ENCODE measurements at places on chromosomes 7 and 10.
A peak's percentile ranks its signal among the peaks of the same experiment; 100 is the strongest.

GRCh38 chr10:33804584-33804983 lies 470.1 kb upstream of the NRP1 start:
- DNase-seq = no peak

- DNase-seq = no peak
These were observed 449.6 kb downstream of the KCNMA1 start for GRCh38 chr10:77188000-77188395.

- no peak for DNase-seq
These were observed 160.6 kb upstream of the SHH start for GRCh38 chr7:155972651-155973390.

- DNase-seq = no peak
These were observed 56.0 kb downstream of the THSD7A start for GRCh38 chr7:11776039-11776438.

DNA sequence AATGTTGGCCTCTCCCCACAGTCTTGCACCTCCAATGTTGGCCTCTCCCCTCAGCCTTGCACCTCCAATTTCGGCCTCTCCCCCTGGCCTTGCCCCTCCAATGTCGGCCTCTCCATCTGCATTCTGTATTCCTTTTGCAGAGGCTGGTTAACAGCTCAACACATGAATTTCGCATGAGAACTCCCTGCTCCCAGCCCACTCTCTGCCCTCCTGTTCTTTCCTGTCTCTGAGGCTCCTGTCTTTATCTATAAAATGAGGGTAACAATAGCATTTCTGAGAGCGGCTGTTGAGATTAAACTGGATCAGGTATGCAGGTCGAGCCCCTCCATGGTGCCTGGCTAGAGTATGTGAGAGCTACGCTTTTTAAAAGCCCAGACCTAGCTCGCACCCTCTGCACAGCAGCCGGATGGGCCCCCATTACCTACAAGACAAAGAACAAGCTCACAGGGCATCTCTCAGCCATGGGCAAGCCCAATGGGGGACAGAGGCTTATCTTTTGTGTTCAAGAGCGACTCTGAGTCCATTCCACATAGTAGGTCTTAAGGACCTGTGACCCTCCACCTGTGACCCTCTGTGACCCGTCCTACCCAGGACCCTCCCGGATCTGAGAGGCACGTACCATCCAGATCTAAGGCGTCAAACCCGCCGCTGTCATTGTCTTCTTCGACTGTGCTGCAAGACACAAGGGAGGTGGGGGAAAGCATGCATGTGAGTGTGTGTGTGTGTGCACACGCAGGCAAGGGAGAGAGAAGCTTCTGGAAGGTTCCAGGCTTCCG lies 82.2 kb upstream of the GNA12 start:
- DNase-seq = no peak

- no peak for DNase-seq
These were observed 73.0 kb downstream of the COL26A1 start for GRCh38 chr7:101435461-101436220.

GRCh38 chr7:22931011-22931410 lies 82.9 kb downstream of the HYCC1 start:
- DNase-seq = no peak

- DNase-seq = peak; percentile 89
These were observed 256.5 kb downstream of the FRMD4A start for GRCh38 chr10:14074062-14074884.

- no peak for DNase-seq
These were observed 94.3 kb downstream of the SIRT1 start for GRCh38 chr10:67978749-67979148.

DNA sequence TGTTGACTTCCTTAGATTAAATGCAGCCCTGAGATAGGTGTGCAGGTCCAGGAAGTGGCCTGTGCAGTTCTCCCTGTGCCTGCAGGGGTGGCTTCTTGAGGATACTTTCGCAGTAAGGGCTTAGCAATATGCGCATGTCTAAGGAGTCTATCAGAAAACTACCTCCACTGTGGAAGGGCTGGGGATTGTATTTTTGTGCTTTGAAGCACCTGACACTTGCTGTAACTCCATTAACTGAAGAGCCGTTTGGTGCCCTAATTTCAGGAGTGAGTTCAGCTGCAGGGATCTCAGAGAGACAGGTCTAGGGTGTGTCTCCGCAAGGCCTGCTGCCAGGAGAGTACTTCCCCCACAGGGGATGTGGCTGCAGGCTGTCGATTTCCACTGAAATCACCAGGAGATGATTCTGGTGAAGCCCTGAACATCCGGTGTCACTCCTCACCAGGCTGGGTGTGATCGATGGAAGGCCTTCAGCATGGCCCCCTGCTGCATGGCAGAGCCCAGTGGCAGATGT lies 35.5 kb downstream of the IKZF1 start:
- no peak for DNase-seq

DNA sequence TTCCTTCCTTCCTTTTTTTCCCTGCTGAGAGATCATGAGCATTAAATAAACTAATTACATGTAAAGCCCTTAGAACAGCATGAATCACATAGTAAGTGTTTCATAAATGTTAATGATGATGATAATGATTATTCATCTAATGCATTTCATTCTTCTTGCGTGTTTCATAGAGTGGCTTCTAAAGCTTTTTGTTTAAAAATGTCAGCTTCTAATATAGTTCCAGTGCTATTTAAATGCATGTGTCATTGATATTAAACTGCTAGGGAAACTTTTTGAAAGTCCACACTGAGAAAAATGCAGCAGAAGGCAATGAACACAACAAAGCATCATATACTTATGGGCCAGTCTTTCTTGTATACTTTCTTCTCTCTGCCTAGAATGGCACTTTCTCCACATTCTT lies 894.8 kb downstream of the REEP3 start:
- DNase-seq = no peak

GRCh38 chr7:107274506-107274905 lies 105.7 kb downstream of the HBP1 start:
- no peak for DNase-seq

GRCh38 chr10:5446390-5446926 lies 34.1 kb downstream of the NET1 start:
- peak; percentile 73 for DNase-seq

DNA sequence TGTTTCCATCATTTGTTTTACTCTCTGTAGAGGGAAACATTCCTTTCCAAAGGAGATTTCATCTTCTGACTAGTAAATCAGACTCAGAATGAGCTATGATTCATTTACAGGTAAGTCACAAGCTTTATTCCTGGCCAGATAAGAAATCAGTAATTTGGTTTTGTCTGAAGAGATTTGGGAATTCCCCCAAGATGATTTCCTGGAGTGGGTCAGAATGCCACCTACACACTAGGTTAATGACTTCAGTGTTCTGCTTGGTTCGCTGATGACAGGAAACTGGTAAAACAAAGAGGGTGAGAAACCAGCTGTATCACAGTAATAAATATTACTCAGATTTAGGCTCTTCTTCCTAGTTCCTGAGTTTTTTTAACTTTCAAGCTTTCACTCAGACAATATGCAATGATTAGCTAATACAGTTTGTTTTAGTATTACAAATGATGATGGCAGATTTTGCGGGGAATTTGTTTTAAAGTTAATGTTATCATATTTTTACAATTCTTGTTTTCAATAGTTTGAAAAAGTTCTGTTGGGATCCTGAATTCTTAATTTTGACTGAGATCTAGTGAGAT lies 8.3 kb upstream of the ASZ1 start:
- DNase-seq = no peak
